ENCODE measurements at places on chromosomes 1 and 21.

- no peak for DNase-seq
Measured at GRCh38 chr1:225907341-225907740, 16.7 kb downstream of the PYCR2 start.

DNA sequence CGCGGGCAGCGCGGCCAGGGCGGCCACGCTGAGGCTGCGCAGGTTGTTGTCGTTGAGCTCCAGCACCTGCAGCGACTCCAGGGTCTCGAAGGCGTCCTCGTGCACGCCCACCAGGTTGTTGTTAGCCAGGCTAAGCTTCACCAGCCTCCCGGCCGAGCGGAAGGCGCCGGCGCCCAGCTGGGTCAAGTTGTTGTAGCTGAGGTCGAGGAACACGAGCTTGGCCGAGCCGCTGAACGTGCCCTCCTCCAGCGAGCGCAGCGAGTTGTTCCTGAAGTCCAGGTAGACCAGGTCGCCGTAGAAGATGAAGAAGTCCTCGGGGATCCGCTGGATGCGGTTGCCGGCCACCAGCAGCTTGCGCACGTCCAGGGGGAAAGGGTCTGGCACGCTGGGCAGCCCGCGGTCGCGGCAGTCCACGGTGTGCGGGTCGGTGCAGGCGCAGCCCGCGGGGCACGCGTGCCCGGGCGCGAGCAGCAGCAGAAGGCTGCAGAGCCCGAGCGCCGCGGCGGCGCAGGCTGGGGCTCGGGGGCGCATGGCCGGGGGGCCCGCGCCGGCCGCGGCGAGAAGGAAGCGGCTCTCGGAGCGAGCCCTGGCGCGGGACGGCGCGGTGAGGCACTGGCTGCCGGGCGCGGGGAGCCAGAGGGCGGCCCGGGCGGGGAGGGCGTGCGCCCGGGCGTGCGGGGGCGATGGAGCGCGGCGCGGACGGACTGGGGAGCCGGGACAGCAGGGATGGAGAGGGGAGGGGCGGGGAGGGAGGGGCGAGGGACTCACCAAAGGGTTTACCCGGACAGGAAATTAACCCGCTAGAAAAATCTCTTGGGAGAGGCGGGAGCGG, 524 bp downstream of the LRRC38 start:
- DNase-seq: no peak

DNA sequence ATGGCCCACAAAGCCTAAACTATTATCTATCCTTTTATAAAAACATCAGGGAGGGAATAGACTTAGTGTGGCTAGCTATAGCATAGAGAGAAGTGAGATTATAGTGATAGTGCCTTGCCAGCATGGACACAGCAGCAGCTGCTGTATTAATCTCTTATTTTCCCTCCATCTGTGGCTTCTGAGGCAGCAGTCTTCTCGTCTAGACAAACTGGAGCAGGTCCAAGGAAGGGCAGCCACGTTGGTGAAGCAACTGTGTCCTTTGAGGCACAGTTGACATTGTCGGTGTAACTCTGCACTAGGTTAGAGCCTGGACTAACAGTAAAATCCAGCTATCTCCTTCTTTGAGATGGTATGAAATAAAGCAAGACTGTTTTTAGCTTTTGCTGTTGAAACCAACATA, 131.3 kb downstream of the CACHD1 start:
- DNase-seq: no peak

DNA sequence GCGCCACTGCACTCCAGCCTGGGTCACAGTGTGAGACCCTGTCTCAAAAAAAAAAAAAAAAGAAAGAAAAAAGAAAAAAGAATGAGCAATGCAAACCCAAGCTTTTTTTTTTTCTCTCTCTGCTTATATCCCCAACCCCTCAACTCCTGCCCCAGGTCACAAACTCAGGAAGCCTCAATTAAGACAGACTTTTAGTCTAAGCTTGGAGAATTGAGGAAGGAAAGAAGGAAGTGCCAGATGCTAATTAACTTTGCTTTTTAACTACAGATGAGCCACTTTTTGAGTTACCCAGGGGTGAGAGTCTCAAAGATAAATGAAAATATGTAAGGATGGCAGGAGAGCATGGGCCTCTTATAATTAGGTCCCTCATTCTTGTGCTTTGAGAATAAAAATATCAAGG, 33.3 kb downstream of the PIK3CD start:
- no peak for DNase-seq

- DNase-seq: no peak
Measured at GRCh38 chr1:154471304-154471703, 30.7 kb upstream of the TDRD10 start.

DNA sequence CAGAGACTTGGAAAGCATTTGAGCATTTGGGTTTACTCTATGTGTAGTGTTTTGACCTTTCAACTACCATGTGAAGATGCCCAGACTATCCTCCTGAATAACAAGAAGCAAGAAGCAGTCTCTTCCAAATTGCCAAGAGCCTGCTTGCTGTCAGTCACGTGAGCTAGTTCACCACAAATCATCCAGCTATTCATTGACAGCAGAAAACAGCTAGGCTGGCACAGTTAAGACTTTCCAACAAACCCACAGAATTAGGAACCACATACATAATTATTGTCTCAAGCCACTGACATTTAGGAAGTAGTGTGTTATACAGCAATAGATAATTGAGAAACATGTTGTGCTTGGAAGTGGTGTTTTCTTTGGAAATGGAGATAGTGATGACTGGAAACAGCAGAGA, 1652.0 kb downstream of the NCAM2 start:
- DNase-seq: no peak

GRCh38 chr21:14911351-14911750, 153.4 kb downstream of the NRIP1 start:
- DNase-seq: no peak

- no peak for DNase-seq
Measured at GRCh38 chr1:39672551-39672947, 642 bp upstream of the NT5C1A start.

DNA sequence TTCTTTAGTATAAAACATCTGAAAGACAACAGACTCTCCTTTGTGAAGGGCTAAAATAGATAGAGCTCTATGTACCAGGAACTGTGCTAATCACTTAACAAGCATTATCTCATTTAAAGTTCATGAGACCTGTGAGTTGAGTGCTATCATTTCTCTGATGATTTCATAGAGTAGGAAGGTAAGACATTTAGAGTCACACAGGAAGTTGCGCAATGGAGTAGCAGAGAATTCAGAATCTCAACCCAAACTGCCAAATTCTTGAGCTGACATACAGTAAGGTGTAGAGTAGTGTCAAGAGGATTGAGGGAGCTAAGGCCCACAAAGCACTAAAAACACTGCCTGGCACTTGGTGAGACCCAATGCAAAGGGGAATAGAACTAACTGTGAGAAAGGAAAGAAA, 384.3 kb downstream of the NTNG1 start:
- DNase-seq: no peak

GRCh38 chr1:59163268-59164092, 133.4 kb upstream of the FGGY start:
- DNase-seq: no peak

DNA sequence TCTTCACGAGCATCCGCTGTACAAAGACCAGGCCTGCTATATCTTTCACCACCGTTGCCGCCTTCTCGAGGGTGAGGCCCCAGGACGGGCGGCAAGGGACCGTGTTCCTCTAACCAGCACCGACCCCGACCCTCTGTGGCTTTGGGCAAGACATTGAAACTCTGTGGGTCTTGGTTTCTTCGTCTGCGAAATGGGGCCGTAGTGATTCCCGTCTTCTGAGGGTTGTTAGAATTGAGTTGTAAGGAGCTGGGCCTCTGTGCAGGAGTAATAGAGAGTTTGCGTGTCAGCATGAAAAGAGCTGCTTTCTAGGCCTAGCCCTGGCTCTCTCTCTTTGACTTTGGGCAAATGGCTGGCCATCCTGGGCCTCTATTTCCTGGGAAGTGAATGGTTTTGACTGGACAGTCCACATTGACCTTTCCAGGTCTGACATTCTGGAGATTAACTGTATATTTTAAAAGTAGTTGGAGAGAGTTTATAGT, 591 bp downstream of the MRPL37 start:
- DNase-seq: no peak

DNA sequence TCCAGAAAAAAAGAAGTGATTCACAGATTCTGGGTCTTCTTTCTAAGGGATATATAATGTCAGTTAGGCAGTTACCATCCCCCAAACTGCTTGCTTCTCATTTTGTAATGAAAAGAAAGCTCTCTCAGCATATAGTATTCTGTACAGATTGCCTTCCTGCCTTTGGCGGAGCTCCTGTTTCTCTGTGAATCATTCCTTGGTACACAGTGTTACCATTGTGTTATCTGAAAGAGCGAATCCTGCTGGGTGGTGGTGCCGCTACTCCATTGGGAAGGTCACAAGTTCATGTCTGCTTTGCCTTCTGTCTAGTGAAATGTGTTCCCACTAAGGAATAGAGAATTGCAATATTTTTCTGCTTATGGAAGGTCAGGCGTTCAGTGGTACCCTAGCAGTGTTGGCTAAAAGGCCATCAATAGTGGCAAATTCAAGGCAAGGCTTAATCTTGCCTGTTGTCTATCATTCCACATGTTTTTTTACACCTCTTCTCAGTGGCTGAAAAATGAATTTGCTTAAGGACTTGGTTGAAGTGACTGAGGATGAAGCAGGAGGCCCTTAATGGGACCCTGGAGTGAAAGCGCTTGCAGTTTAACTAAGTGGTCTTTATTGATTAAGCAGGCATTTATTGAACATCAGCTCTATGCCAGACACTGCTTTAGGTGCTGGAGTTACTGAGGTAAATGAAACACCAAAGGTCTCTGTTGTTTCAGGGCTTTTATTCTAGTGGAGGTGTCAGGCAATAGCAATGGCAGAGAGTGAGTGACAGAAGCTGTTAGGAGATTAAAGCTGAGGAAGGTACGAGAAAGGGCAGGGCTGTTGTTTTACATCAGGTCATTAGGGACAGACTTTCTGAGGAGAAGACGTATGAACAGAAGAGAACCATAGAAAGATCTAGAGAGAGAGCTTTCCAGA, 186.7 kb downstream of the PDE4B start:
- DNase-seq: no peak

- no peak for DNase-seq
Measured at GRCh38 chr1:175287377-175287776, 94.8 kb upstream of the KIAA0040 start.

- DNase-seq: no peak
Measured at GRCh38 chr1:230152999-230153398, 86.0 kb downstream of the GALNT2 start.

DNA sequence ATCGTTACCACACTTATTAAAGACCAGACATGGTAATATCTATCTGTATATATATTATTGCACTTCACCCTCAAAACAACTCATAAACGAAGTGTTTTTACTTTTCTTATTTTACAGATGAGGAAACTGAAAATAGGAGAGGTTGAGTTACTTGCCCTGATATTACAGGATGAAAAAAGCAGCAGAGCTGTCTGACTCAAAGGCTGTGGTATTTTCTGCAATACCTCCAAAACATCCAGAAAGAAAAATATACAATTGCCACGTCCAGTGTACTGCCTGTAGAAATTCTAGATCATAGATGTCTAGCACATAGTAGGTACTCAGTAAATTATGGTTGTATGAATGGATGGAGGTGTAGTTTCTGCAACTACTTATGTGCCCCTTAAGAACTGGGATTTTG, 5.2 kb upstream of the TARBP1 start:
- no peak for DNase-seq

DNA sequence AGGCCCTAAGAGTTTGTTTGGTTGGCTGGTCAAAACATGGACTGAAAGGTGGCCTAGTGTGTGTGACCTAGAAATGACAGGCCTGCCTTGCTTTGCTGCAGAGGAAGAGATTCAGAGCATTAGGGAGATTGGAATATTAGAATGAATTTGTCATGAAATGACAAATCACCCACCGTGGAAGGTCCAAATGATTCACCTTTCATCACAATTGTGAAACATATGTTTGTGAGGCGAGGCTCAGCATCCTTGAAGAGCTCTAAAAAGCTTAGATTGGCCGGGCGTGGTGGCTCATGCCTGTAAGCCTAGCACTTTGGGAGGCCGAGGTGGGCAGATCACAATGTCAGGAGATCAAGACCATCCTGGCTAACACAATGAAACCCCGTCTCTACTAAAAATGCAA, 5.5 kb downstream of the LCE1B start:
- DNase-seq: no peak

DNA sequence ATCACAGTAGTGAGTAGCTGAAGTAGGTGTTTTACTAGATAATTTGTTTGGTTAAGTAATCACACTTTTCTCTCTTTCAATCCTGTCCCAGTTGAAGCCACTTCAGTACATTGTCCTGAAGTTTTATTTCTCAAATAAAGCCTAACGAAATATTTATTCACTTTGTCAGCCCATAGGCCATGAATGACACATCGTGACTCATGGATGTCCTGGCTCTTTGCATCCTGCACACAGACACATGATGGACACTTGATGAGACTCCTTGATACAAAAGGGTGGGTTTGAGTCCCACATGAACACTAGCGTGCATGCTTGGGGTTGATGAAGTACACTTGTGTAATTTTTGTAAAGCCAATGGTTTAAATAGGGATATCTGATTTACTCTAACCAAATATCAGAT, 22.7 kb upstream of the LAMC2 start:
- no peak for DNase-seq

- no peak for DNase-seq
Measured at GRCh38 chr21:45992301-45993209, 11.0 kb downstream of the COL6A1 start.

DNA sequence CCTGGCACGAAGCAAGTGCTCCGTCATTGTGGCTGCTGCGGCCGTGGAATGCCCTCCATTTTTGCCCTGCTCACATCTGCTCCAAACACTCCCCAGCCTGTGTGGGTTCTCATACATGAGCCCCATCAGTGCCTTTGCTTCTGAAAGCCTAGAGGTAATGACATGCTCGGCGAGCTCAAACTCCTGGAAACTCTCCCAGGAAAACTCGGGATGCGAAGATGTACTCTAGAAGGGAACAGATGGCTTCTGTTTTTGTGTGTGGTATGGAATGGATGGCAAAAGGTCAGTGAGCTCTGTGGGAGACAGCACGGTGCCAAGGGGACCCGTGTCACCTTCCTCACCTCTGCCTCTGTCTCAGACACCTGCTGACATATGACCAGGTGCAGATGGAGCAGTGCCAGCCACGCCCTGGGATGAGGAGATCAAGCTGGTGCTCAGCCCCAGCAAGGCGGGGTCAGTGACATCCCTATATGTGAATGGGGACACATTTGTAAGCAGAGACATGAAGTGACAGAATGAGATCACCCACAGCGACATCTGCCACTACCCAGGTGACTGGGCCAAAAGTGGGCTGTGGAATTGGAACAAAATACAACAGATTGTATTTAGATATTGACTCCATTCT, 84.1 kb upstream of the COX20 start:
- DNase-seq: no peak

DNA sequence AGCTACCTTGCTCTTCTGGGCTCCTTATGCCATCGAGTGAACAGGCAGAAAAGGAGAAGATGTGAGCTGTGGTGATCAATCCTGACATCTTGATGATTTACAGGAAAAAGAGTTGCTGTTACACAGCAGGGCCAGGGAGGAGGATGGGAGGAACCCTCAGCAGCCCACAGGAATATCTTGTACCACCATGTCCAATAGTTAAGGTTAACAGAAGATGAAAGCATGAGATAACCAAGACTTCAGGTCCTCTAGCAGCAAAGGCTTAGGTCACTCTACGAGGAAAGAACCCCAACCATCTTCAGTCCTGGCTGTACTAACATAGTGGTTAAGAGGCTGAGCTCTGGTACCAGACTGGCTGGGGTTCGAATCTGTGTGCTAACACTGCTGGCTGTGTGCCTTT, 12.1 kb upstream of the SELENBP1 start:
- DNase-seq: no peak

Data from activated CD8-positive, alpha-beta memory T cell treated with anti-CD3 and anti-CD28 coated beads for 4 hours (primary cell).